ENCODE measurements at places on chromosomes 12 and 14. TPM values are rescaled to one million over a fixed set of nuclear protein-coding genes. Genes with fewer than 3 reads are reported as not detected.

Gene SYCP3
- not detected for total RNA-seq

Gene GPR68
- total RNA-seq: 0.44 TPM

Gene SLC10A1
- total RNA-seq: 1.7 TPM

Gene NXPH4
- 0.52 TPM for total RNA-seq

DNA sequence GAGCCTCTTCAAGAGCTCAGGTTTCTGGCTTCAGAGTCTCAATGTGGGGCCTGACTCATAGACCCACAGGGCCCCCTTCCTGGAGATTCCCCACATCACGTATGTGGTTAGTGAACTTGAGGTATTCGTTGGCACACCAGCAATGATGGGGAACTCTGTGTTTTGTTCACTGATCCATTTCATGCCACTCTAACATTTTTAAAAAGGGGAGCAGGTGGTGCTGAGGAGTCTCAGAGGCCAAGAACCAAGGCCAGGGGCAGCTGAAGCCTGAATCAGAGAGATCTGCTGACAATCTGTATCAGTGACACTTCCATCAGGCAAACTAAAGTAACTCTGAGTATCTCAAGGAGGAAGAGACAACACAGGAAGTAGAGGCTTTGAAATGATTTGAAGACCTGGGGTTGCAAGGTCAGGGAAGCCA, 323.4 kb downstream of the VRK1 start:
- DNase-seq: no peak

- DNase-seq: peak; percentile 44
Observed at GRCh38 chr12:128076188-128076587, 190.8 kb upstream of the TMEM132C start.

DNA sequence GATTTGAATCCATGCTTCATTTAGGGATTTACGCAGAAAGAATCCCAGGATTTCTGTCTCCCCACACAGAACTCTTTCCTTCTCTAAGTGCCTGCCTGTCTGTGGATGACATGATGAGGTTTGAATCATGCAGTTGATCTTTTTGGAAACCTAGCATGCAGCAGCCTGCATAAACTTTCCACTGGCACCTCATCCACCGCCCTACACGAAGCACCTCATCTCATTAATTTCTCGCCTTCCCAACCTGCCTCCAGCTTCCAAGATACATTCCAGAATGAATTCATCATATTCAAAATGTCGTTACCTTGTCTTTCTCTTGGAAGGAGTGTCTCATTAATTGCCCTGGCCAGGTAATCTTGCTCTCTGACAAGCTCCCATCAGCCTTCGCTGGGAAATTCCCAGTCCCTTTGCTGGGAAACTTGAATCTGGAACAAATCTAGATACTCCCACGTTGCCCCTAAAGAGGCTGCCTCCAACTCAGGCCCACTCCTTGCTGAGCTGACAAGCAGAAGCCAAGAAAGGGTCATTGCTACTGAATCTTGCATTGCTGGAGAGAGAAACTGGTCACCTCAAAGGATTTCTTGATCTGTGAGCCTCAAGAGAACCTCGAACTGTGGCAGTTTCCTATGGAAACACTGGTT, 48.2 kb downstream of the SERPINA3 start:
- DNase-seq: no peak

GRCh38 chr12:39897315-39897714, 208.6 kb downstream of the SLC2A13 start:
- DNase-seq: no peak

All from hepatocyte (in vitro differentiated cells).